ENCODE measurements at places on chromosomes 11 and 22. TPM values are rescaled to one million over a fixed set of nuclear protein-coding genes. Genes with fewer than 3 reads are reported as not detected.

GDPD4 gene
- not detected for total RNA-seq

PLA2G3 gene
- not detected for total RNA-seq

CTSD gene
- 101 TPM for total RNA-seq

CHRDL2 gene
- total RNA-seq: not detected

CHEK1 gene
- 93.4 TPM for total RNA-seq

ALDH3B2 gene
- not detected for total RNA-seq

SLC22A6 gene
- total RNA-seq: not detected

PDE2A gene
- total RNA-seq: 0.60 TPM

All from activated T-cell treated with anti-CD3 and anti-CD28 coated beads, Interleukin-2, amount 50 U/mL, for 4 hours (primary cell).